ENCODE measurements at places on chromosomes 13 and 19.

DNA sequence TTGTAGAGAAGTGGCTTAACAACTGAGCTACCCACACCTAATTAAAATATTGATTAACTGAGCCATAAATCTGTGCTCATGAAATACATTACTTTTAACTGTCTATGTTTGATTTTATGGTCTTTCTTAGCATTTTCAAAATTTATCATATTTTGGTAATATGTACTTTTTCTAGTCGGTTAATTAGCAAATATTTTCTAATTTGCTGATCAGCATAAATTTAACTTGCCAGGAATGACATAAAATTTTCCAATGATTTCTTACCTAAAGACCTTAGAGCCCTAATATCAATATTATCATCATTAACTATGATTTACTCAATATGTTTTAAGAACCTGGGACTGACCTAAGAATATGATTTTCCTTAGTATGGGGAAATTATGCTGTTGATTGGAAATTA is 19.9 kb upstream of the COG6 start:
- DNase-seq = no peak

DNA sequence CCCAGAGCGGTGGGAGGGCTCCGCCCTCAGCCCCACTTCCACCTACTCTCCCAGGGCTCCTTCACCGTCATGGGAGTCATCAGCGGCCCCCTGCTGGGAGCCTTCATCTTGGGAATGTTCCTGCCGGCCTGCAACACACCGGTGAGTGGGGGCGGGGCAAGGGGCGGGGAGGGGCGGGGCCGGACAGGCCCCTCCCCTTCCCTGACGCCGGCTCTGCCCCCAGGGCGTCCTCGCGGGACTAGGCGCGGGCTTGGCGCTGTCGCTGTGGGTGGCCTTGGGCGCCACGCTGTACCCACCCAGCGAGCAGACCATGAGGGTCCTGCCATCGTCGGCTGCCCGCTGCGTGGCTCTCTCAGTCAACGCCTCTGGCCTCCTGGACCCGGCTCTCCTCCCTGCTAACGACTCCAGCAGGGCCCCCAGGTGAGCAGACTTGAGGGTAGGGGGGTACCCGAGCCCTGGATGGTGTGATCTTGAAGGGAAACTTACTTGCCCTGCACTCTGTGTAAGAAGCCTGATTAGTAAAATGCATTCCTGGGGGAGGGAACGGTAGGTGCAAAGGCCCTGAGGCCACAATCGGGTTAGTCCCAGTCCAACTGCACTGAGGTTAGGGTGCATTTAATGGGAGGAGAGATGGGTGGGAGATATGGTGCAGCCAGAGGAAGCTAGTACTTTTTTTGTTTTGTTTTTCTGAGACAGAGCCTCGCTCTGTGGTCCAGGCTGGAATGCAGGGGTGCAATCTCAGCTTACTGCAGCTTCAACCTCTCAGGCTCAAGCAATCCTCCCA is 12.1 kb downstream of the SLC5A5 start:
- DNase-seq = no peak

DNA sequence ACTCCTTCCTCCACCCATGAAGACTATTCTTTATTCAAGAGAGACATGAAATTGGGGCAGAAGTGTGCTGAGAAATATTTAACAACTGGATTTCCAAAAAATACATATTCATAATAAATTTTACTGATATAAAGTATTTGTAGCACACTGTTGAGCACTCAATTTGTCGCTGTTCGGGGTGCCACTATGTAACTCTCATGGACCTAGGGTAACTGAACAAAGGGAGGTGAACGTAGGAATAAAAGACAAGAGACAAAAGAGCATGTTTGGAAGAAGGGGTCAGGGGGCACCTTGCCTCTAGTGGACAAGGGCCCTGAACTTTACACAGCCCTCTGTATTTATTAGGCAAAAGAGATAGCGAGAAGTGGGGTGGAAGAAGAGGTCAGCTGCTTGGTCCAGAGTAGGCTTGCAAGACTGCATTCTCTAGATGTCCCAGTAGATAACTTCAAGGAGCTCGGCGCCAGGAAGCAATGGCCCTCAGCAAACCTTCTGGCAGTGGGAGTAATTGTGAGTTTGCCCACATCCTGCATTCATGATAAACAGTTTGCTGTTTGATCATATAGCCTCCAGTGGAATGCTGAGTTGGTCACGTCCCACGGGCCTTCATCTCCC is 4.5 kb upstream of the ZNF175 start:
- DNase-seq = no peak

DNA sequence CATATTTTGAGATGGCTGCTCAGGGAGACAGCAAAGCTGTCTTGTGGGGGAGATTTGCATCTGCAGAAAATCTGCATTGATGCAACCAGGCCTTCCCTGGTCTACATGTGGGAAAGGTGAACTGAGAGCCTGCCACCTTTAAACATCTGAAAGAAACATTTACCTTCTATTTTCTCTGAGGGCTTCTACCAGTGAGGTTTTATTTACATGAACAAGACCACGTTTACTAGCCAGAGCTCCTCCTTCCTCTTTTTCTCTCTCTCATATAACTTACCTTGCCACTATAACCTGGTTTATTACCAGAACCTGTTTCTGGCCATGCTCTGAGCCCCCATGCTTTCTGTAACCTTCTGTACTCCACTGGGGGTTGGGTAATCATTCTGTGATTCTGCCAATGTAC is 14.4 kb upstream of the RUBCNL start:
- DNase-seq = no peak

DNA sequence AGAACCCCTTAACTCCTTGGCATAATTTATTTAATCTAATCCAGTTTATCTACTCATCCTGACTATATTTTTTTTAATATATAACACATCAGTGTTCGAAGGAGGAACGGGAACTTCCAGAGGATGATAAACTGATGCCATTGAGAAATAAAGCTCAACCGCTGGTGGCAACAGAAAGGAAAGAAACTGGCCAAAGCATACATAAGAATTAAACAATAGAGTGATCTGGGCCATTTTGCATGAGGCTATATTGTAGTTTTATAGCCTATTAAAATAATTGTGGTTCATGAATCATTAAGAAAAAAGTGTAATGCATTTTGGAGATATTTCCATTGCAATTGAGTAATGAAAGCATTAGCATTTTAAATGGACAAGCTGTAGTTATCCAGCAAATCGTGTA is 94.2 kb downstream of the FRY start:
- DNase-seq = no peak

DNA sequence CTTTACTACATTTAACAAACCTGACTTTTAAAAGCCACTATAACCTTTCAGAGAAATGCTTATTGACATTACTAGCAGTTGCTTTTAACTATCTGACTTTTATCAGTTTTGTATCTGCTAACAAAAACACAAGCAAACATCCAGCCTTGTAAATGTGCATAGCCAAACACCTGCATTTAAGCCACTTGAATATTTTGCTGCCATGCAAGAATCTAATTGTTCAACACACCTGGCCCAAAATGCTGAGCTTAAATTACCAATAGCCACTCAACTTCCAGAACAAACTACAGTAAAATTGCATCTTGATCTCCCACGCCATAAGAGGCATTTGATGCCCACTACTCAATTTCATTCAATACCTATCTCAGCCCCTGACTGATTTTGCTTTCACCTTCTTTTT is 9.3 kb downstream of the ZIC5 start:
- no peak for DNase-seq

DNA sequence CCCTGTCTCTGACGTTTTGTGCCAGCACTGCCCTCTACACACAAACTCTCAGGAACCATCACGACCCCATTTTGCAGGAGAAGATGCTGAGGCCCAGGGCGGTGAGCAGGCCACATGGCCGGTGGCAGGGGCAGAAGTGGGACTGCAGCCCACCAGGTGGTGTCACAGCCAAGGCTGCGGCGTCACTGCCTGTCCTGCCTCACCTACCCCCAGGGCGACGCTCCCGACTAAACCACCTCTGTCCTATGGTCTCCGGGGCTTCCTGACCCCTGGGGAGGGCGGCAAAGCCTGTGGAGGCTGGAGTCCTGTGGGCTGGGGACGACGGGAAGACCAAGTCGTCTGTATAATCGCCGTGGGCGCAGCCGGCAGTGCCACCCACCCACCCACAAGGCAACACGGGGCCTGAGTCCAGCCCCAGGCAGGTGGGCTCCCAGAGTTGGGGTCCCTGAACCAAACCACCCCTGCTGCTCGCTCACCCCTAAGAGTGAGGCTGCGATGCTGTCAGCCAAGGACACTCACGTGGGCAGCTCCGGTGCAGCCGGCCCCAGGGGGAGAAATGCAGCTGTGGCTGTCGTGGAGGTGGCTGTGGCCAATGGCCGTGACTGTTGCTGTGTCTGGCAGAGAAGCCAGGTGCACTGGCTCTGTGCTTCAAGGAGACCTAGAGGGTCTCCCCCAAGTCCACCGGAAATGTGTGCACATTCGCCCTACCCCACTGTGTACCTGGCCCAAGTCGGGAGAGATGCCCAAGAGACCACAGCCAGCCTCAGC is 29.7 kb downstream of the RASA3 start:
- DNase-seq = no peak

DNA sequence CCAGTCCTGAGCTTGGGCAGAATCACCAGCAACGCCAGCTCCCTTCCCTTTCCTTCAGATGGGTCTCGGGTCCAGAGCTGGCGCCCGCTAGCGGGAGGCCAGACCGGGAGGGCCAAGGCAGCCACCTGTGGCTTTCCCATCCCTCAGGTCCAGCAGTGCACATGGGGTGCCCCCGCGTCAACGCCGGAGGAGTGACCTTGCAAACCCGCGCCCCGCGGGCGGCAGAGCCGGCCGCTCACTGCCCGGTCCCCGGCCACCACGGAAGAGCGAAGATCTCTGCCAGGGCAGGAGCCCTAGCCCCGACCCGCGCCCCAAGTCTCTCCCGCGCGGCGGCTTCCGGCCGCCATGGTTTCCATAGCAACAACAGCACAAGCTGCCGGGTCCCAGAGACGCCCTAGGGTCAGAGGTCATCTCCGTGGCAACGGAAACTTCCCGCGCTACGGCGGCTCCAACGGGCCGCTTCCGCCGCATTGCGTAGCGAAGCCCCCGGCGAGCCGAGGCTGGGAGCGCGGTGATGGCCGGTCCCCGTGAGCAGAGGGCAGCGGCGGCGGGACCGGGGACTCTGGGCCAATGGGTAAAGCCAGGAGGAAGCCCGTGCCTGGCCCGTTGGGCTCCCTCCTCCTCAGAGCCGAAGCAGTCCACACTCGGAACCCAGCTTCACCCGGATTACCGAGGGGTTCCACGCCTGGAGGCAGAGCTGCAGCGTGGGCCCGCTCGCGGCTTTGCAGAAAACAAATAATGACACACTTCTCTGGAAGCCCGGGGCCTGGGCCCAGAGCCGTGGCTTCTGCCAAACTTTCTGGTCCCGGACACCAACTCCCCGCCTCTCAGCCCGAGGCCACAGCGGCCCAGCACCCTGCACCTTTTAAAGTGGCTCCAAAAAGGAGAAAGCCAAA is 7.4 kb downstream of the FGF14 start:
- DNase-seq = peak; percentile 97

DNA sequence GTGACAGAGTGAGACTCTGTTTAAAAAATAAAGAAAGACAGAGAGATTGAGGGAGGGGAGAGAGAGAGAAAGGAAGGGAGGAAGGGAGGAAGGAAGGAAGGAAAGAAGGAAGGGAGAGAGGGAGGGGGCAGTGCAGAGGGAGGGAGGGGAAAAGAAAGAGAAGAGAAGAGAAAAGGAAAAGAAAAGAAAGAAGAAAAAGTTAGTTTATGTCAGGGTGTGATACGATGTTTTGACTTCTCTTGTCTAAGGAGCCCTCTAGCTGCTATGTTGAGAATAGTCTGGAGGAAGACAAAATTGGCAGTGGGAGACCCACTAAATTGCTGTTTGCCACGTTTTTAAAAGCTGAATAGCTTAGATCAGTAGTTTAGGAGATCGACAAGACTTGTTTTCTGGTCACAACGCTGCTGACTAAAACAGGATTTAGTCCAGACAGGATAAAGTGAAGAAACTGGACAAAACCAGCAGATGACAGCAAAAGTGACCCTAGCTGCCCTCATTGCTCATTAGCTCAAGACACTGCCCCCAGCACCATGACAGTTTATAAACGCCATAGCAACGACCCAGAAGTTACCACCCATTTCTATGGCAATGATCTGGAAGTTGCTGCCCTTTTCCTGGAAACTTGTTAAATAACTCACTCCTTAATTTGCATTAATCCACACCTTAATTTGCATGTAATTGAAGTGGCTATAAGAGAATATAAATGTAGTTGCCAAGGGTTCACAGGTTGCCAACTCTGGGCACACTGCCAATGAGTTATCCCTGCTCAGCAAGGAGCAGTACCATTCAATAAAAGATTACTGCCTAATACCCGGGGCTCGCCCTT is 11.1 kb downstream of the TEX101 start:
- no peak for DNase-seq

- DNase-seq = no peak
These were observed 60.5 kb downstream of the SPATA13 start for GRCh38 chr13:24221007-24221406.

GRCh38 chr13:68697551-68697950 is 1410.1 kb upstream of the ATXN8OS start:
- no peak for DNase-seq

DNA sequence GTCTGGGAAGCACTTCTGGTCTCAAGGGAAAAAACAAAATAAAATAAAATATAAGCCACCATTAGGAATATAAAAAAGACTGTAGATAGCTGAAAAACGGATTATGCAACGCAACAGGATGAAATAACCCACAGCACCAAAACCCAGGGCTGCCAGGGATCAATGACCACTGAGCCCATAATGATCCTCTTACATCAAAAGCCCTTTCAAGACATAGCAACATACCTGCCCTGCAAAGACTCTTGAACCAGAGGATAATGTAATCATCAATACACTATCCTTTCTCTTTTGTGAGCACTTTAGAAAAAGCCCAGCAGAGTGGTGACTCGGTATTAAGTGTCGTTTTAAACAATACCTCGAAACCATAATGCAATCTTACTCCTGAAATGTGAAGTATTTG is 235.0 kb upstream of the SOX21 start:
- no peak for DNase-seq

GRCh38 chr19:9883231-9883758 is 48.2 kb downstream of the PIN1 start:
- DNase-seq = no peak
